Stimulated activated CD4-positive, alpha-beta T cell treated with anti-CD3 and anti-CD28 coated beads, Interleukin-1b, Interleukin-23, amount 100 ng/mL, for 1 hour (primary cell): ENCODE measurements at places on chromosomes 13 and 19.

DNA sequence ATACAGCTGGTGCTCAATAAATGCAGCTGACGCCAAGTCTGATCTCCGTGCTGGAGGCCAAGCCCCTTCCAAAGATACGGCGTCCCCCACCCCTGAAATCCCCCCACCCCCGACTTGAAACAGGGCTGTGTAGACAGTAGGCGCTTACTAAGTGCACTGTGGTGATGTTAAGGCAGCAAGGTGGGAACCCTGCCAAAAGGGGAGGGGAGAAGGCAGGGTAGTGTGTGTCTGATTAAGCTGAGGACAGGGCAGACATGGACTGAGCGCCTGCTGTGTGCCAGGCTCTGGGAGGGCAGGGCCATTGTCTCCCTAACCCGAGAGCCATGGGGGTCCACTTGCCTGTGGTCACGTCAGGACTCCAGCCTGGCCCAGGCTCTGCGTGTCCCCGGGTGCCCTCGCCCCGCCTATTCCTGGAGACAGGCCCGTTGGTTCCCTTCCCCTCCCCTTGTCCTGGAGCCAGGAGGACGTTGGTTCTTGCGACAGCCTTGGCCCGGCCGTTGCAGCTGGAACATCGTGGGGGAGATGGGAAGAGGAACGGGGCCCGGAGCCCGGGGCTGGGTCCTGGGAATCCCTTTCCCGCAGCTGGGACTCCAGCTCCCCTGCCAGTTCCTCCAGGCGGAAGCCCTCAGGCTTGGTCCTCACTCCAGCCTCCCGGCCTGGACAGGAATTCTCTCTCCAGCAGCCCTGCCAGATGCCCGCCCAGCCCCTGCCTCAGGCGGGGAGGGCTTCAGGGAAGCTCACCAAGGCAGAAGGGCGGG, 1.7 kb upstream of the ELANE start:
- no peak for DNase-seq

- no peak for DNase-seq
Measured at GRCh38 chr19:17490411-17490810, 20.1 kb downstream of the SLC27A1 start.

DNA sequence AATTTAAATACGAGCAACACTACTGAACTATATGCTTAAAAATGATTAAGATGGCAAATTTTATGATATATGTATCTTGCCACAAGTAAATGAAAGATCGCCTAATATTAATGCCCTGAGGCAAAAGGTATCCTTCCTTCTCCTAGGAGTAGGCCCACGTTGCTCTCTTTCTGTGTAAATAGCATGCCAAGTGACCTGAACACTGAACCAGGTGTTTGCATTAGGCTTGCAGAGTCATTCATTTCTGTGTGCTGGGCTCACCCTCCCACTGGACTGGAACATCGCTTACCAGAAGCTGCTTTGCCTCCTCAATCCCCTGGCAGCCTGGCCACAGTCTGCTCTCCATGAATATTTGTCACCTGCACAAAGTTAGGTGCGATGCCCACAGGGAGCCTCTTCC, 83.3 kb upstream of the TNFSF11 start:
- DNase-seq: no peak

- DNase-seq: no peak
Measured at GRCh38 chr13:41026788-41027187, 7.7 kb upstream of the ELF1 start.

DNA sequence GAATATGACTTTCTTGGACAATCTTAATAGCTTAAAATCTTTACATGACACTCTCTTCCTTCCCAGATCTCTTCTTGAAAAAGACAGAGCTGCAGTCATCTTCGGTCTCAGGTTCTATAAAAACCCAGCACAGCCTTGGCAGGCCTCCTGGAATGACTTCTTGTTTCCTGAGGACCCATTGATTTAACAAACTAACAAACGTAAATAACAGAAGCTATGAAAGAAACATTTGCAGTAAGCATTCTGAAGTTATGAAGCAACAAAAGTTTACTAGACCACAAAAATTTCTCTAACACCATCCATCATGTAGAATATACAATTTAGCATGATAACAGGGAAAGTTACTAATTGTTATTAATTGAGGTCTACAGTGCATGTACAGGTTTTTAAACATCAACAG, 62.8 kb upstream of the STARD13 start:
- no peak for DNase-seq

DNA sequence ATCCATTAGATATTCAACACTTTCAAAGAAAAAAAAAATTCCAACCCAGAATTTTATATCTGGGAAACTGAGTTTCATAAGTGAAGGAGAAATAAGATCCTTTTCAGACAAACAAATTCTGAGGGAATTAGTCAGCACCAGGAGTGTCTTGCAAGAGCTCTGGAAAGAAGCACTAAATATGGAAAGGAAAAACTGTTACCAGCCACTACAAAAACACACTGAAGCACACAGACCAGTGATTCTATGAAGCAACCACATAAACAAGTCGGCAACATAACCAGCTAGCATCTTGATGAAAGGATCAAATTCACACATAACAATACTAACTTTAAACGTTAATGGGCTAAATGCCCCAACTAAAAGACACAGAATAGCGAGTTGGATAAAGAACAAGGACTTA, 368.4 kb upstream of the MIR17HG start:
- DNase-seq: no peak

- no peak for DNase-seq
Measured at GRCh38 chr19:33443638-33444561, 70.4 kb downstream of the CEBPG start.

GRCh38 chr19:16618248-16618647, 9.8 kb downstream of the MED26 start:
- no peak for DNase-seq

DNA sequence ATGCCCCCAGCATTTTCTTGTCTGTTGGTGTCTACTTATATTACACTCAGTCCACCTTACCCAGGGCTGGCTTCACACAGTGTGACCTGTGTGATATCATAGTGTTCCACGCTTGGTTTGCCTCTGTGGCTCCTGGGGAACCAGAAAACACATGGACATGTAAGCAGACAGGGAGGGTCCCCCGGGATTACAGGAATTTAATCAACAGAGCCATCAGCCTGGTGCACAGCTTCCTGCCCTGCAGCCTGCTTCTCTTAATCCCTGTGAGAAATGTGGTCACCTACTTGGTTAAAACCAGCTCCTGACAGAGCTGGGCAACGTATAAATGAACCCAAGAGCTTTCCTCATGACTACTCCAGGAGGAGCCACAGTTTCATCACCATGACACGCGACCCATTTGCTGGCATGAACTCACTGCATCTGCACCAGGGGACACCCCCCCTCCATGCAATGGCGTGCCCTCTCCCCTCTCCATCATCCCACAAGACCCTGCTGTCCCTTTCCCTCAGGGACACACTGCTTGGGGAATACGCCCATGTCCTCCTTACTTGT, 152.1 kb downstream of the UQCRFS1 start:
- DNase-seq: no peak

DNA sequence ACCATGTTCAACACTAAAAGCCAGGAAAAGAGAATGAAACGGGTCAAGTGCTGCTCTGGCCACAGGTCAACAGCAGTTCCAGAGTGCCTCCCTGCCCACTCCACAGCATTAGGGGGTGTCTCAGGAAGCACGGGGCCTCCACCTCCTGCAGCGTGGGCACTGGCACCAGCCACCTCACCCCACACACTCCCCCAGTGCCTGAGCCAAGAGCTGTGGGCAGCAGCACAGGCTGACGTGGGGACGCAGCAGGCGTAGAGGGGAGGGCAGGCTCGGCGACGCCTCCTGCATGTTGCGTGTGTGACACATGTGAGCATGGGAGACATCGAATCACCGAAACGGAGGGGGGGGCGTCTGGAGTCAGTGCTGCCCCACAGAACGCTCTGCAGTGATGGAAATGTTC, 21.4 kb upstream of the TMEM160 start:
- DNase-seq: no peak

DNA sequence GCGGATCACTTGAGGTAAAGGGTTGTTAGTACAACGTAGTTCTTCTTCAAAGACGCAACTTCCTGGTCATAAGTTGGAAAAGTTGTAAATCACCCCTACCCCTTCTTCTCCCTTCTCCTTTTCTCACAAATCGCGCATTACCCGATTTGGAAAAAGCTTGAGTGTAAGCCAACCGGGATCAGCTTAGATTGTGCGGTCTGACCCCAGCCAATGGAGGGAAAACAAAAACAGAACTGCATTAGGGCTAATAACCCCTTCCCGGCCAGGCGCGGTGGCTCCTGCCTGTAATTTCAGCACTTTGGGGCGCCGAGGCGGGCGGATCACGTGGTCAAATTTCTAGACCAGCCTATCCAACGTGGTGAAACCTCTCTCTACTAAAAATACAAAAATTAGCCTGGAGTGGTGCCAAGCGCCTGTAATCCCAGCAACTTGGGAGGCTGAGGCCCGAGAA, 806 bp downstream of the ZNF90 start:
- DNase-seq: no peak

GRCh38 chr13:26050568-26051230, 1.1 kb downstream of the SHISA2 start:
- no peak for DNase-seq

GRCh38 chr13:29693275-29693945, 97.9 kb upstream of the SLC7A1 start:
- DNase-seq: no peak

DNA sequence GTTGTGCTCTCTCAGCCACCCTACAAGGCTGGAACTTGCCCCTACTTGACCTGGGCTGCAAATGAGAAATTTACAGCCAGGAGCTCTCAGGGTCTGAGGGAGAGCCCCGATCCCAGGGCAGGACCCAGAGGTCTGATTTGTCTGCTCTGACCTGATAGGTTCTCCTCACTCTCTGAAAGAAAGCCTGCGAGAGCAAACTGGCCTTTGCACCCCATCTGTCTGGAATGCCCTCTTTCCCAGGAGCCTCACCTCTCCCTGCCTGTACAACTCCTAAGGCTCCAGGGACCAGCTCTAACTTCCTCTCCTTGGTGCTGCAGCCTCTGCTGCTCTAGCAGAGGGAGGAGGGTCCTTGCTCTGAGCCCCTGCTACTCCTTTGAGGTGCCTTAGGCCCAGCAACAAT, 137.8 kb downstream of the UQCRFS1 start:
- DNase-seq: no peak

GRCh38 chr13:112700291-112701060, 10.6 kb downstream of the ATP11A start:
- no peak for DNase-seq
